ENCODE measurements at places on chromosomes 1 and 21. TPM values are rescaled to one million over a fixed set of nuclear protein-coding genes. Genes with fewer than 3 reads are reported as not detected.

Gene CD5L
- not detected for total RNA-seq

Gene MCOLN2
- total RNA-seq, result 6.6 TPM

Gene CYP4A22
- total RNA-seq, result 1.1 TPM

Gene PARK7
- total RNA-seq, result 201 TPM

All from subcutaneous adipose tissue (tissue), 4 donors.